ENCODE measurements at places on chromosomes 7 and 10.

DNA sequence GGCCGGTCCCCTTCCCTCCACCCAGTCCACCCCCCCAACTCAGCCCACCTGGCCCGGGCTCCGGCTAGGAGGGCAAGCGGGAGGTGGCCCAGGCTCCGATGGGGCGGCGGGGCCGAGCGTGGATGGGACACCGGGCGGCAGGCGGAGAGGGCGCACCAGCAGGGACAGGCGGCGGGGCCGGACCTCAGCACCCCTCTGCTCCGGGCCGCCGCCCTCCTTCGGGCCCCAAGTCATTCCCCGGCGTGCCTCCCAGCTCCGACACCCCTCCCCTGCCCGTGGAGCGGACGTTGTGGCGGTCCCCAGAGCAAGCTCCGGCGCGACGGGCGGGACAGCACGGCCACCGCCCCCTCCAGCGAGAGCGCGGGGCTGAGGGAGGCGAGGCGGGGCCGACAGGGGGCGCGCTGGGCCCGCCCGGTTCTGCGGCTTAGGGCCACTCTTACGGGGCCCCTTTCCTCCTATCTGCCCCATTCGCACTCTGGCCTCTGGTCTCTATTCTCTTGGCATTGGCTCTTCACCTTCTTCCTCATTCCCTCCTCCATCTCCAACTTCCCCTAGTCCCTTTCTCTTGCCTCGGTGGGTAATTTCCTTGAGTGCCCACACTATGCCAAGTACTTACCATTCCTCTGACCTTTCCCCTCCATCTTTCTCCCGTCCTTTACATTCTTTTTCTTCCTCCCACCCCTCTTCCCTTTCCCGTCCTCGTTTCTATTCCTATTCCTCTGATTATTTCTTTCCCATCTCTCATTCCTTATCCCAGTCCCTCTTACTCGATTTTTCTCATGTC is 701 bp upstream of the GBX1 start:
- DNase-seq: peak; percentile 46

DNA sequence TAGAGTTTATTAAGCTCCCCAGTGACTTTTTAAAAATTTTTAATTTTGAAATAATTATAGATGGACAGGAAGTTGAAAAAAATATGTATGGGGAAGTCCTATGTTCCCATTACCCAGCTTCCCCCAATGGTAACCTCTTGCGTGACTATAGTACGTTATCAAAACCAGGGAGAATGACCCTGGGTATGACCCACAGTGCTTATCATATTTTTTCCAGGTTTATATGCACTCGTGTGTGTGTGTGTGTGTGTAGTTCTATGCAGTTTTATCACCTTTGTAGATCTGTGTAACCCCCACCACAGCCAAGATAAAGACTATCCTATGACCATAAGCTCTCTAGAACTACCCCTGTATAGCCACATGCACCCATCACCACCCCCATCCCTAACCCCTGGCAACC is 72.8 kb downstream of the TBXAS1 start:
- DNase-seq: no peak

- DNase-seq: no peak
Measured at GRCh38 chr7:68414631-68415425, 1183.4 kb upstream of the AUTS2 start.

DNA sequence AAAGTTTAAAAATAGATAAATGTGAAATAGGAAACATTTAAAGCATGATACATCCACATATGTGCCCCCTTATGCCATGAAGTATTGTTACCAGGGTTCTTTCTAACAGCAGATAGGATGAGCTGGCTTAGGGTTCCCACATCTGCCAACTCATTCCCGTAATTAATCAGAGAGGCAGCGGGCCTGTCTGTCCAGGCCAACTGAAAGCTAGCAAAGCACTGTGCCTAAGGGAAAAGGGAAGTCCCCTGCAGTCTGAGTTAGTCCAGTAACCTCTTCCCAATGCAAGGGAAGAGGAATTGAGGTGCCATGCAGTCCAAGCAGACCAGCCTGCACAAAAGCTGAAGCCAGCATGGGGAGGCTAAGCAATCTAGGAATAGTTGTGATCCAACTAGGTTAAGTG is 18.3 kb upstream of the ZC3HAV1L start:
- DNase-seq: no peak

Data from activated CD4-positive, alpha-beta T cell treated with anti-CD3 and anti-CD28 coated beads, Interleukin-2, amount 50 U/mL, for 16 hours (primary cell).